Left lung (tissue), 14 donors: ENCODE measurements at places on chromosomes 5 and 9. TPM values are rescaled to one million over a fixed set of nuclear protein-coding genes. Genes with fewer than 3 reads are reported as not detected.

The C9orf153 gene
- not detected for total RNA-seq

GRCh38 chr9:136108648-136109266 lies 9.9 kb downstream of the TMEM250 start:
- DNase-seq, result no peak

GRCh38 chr9:131736431-131736830 lies 3.4 kb downstream of the RAPGEF1 start:
- no peak for DNase-seq

DNA sequence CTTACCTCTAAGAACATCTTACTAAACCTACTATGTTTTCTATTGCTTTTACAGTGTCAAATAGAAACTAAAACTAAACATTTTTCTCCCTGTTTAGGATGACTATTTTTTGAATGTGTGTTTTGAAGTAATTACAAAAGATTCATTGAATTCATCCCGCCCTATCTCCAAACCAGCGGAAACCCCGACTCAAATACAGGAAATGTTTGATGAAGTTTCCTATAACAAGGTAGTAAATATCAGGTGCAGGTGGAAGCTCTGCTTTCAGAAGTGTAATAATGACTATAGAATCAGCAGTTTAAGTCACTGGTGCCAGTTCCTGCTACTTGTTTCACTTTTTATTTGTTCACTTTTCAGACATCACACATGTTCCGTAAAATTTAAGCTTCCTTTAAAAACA lies 20.0 kb downstream of the ERAP2 start:
- no peak for DNase-seq

DNA sequence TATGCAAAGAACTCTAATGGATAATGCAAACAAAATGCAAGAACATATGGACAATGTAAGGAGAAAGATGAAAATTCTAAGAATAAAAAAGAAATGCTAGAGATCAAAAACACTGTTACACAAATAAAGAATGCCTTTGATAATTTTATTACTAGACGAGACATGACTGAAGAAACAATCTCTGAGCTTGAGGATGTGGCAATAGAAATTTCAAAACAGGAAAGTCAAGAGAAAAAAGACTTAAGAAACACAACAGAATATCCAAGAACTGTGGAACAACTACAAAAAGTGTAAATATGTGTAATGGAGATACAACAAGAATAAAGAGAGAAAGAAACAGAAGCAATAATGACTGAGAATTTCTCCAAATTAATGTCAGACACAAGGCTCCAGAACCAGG lies 140.5 kb upstream of the ACOT12 start:
- no peak for DNase-seq

GRCh38 chr9:128128836-128129590 lies 1.5 kb upstream of the PTGES2 start:
- DNase-seq, result no peak

DNA sequence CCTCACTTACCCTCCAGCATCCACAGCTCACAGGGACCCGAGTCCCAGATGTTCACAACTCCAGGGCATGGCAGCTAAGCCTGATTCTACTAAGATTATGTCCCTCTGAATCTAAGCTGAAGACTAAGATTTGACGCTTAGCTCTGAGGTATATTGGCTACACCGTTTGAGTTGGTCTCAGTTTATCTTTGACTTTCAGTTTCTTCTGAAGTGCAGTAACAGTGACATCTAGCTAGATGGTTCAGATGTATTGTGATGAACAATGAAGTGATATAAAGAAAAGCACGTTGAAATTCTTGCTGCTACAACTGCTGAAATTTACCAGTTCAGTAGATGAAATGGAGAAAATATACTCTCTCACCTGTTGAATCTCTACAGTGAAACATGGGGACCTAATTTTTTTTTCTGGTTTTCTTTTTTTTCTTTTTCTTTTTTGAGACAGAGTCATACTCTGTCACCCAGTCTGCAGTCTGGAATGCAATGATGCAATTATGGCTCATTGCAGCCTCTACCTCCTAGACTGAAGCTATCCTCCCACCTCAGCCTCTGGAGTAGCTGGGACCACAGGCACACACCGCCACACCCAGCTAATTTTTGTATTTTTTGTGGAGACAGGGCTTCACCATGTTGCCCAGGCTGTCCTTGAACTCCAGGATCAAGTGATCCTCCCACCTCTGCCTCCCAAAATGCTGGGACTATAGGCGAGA lies 15.7 kb downstream of the RFK start:
- no peak for DNase-seq

- DNase-seq, result no peak
Measured at GRCh38 chr9:7358876-7359275, 440.7 kb downstream of the DMAC1 start.

- DNase-seq, result no peak
Measured at GRCh38 chr5:137582218-137582617, 83.1 kb upstream of the SPOCK1 start.
